ENCODE measurements at places on chromosomes 4 and X.

DNA sequence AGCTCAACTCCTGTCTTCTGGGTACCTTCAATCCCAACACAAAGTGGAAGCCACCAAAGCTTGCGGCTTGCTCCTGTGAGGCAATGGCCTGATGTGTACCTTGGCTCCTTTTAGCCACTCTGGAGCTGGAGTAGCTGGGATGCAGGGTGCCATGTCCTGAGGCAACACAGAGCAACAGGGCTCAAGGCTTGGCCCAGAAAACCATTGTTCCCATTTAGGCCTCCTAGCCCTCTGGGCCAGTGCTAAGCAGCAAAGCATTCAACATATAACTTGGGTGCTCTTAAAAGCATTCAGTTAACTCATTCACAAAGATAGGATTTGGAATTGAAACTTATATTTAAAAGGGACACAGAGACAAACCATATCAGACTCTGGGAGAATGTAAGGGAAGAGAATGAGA is 194.5 kb upstream of the ARHGEF9 start:
- no peak for DNase-seq

DNA sequence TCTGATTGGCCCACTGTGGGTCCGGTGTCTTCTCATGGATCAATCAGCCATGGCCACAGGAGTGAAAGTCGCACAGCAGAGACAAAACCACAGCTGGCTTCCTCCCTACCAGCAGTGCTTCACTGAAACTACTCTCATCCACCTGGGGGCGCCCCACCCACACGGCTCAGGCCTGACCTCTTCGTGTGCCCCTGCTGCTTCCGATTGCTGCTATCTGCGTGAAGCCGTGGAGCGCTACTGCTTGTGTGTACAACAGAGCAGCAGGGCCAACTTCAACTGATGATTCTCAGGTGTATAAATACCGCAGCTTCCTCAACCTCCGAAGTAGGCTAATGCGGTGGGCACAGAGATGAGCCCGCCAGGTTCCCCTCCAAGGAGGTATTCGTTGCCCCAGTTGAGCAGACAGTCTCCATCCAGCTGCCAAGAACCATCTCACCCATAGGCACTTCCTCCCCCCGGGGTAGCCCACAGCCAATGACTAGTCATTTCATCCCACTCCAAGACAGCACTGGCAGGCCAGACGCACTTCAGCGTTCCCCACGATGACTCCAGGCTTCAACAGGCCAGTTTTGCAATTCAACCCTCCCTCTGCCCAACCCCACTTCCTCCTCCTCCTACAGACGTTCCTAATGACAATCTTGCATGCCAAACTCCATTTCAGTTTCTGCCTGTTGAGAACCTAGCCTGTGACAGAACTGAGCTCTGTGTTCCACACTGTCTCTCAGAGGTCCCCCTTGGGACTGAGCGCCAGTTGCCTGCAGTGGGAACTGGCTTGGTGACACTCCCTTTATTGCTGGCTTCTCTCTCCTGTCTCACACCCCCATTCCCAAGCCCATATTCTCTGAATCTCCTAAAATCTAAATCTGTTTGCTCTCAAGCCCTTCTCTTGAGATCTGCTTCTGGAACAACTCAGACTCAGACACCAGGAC is 41.3 kb upstream of the ATP6AP2 start:
- no peak for DNase-seq

- DNase-seq = no peak
Measured at GRCh38 chr4:79308971-79309370, 16.9 kb downstream of the NAA11 start.

DNA sequence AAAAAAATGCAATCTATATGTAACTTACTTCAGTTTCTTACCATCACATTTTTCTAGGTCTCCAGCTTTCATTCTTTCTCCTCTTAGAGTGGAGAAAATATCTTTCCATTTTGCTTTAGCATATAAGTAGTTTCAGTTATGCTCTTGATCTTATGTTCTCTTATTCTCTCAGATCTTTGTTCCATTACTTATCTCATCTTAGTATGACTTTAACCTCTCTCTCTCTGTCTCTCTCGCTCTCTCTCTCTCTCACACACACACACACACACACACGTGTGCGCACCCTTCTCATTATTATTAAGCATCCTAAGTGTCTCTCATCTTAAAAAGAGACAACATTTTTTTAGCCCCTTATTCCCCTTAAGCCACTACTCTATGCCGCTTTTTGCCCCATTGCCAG is 92.8 kb downstream of the FAAH2 start:
- DNase-seq = no peak

DNA sequence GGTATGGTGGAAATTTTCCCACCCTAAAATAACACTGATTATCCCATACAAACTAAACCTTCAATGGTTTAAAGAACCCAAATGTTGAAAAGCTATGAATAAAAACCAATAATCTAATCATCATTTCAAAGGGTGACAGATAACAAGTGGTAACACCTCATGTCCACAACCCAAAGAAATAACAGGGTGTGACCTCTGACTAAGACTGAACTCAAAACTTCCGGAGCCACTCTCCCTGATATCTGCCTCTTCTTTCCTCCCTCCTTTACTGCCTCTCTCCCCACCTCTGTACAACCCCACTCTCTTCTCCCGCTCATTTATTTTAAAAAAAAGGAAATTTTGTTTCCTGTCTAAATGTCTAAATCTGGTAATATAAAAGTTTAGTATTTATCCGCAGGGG is 11.5 kb downstream of the FBXW7 start:
- no peak for DNase-seq

DNA sequence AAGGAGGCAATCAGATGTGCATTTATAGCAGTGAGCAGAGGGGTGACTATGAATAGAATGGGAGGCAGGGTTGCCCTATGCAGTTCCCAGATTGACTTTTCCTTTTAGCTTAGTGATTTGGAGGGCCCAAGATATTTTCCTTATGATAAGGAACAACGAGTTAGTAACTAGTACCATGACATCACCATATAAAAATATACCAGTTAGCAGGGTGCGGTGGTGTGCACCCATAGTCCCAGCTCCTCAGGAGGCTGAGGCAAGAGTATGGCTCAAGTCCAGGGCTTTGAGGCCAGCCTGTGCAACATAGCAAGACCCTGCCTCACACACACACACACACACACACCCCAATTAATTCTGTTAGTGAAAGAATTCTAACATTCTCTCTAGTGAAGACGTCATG is 53.0 kb downstream of the IL13RA2 start:
- no peak for DNase-seq

GRCh38 chr4:88969746-88970145 is 87.2 kb downstream of the FAM13A start:
- DNase-seq = no peak

DNA sequence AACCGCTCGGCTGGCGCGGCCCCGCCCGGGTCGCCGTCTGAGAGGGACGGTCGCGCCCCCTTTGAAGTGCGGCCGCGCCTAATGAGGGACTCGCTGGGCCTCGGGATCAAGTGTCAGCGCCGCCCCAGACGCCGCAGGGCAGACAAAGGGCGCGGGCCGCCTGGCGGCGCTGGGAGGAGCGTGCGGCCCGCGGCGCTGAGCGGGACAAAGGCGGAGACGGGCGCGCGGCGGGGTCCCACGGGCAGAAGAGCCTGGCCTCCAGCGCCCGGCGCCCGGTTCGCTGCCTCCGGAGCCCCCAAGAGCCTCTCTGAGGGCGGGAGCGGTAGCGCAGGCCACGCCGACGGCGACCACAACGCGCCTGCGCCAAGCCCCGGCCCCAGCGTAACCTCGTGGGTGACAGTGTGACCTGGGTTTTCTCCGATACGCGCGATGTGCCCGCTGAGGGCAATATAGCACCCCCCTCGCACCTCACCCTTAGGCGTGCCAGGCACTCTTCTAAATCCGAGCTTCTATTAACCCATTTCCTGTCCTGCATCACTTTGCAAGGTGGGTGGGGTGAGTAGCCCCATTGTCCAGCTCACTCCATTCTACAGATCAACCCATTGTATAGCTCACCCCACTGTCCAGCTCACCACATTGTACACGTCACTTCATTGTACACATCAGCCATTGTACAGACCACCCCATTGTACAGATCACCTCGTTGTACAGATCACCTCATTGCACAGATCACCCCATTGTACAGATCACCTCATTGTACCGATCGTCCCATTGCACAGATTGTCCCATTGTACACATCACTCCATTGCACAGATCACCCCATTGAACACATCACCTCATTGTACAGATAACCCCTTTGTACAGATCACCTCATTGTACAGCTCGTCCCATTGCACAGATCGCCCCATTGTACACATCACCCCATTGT is 33.7 kb upstream of the STX18 start:
- no peak for DNase-seq

DNA sequence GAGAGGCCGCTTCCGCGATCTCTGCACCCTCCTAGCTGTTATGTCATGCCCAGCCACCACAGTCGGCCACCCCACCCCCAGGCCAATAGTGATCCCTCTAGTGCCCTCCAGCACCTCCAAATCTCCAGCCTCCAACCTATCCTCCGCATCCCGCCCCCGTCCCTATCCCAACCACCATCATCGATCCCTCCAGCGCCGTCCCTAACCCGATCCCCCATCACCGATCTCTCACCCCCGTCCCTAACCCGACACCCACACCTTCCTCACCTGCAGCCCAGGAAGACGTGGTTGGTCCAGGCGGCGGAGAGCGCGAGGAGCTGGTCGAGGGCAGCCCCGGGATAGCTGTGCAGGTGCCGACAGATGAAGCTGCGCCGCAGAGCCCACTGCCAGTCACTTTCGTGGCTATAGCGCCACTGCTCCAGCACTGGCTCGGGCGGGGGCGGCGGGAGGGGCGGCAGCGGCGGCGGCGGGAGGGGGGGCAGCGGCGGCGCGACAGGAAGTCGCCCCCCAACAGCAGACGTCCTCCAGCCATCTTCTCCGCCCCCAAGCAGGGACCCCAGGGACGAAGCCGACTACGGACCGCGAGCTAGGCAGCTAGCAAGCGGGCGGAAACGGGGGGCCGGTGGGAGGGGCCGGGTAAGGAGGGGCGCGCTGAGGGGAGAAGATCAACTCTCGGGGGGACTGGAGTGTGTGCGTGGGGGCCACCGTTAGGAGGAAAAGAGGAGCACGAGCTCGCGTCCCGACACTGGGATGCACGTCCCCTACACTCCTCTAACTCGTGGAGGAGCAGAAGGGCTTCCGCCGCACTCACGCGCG is 552 bp downstream of the NKRF start:
- no peak for DNase-seq

GRCh38 chr4:2183394-2183793 is 58.5 kb downstream of the HAUS3 start:
- no peak for DNase-seq

GRCh38 chrX:97366237-97366636 is 482.5 kb downstream of the RPA4 start:
- no peak for DNase-seq

- no peak for DNase-seq
Measured at GRCh38 chr4:111187108-111187507, 564.2 kb upstream of the PITX2 start.

DNA sequence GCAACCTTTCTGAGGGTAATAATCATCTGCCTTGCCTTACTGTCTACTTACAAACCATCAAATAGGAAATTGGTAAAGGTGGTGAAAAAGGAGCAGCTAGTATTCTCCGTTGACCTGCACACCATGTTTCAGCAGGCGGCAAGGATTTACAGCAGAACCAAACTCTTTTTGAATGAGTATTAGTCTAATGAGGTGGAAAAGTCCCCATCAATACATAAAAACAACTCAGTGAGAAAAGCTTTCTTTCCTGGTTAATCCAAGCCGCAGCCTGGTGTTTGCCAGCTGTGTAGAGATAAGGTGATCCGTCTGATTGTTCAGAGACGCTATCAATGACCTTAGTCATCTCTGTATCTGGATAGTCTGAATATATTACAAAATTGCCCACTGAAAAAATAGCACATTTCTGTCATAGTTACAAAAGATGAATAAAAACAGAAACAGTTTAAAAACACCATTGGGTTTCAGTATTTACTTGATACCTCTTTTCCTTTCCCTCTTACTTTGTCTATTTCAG is 110.4 kb upstream of the TBC1D9 start:
- no peak for DNase-seq

DNA sequence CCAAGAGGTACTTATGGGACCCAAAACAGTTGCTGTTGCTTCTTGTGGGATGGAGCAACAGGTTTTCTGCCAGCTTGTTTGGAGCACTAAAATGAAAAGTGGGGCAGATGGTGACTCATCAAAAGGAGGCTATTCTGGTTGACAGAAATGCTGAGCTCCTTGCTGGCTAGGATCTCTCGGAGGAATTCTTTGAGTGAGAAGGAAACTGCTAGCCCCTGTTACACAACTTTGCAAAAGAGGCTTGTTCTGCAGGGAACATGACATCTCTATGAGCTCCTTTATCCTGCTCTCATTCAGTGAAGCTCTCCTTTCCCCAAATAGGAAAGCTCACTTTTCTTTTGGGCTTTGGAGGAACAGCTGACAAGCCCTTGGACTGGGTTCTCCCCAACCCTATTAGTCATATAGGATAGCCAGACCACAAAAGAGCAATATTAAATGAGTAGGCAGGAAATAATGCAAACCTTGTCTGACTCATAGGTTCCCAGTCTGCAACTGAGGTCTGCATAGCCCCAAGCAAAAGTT is 108.3 kb downstream of the CDS1 start:
- DNase-seq = peak; percentile 83

GRCh38 chr4:14218641-14219040 is 591.1 kb upstream of the BOD1L1 start:
- DNase-seq = no peak

DNA sequence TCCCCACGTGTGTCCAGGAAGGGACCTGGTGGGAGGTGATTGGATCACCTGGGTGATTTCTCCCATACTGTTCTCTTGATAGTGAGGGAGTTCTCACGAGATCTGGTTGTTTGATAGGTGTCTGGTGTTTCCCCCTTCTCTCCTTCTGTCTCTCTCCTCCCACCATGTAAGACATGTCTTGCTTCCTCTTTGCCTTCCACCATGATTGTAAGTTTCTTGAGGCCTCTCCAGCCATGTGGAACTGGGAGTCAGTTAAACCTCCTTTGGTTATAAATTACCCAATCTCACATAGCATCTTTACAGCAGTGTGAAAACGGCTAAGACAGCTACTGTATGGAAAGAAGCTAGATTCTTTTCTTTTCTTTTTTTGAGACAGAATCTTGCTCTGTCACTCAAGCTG is 21.6 kb upstream of the FGG start:
- no peak for DNase-seq

- no peak for DNase-seq
Measured at GRCh38 chrX:1502241-1502640, 34.7 kb downstream of the P2RY8 start.

GRCh38 chr4:110778521-110778920 is 155.6 kb upstream of the PITX2 start:
- no peak for DNase-seq

GRCh38 chrX:134664202-134664601 is 5.9 kb upstream of the PLAC1 start:
- no peak for DNase-seq

- DNase-seq = no peak
Measured at GRCh38 chrX:118189000-118189399, 72.4 kb upstream of the KLHL13 start.

- no peak for DNase-seq
Measured at GRCh38 chr4:21304540-21304887, 604.3 kb downstream of the PACRGL start.

All from HS-27A (cell line).